ENCODE measurements at places on chromosomes 2 and 18.

- DNase-seq, result no peak
Observed at GRCh38 chr2:54114936-54115283, 505 bp upstream of the ACYP2 start.

GRCh38 chr2:101307503-101307902, 998 bp downstream of the RNF149 start:
- DNase-seq, result no peak

DNA sequence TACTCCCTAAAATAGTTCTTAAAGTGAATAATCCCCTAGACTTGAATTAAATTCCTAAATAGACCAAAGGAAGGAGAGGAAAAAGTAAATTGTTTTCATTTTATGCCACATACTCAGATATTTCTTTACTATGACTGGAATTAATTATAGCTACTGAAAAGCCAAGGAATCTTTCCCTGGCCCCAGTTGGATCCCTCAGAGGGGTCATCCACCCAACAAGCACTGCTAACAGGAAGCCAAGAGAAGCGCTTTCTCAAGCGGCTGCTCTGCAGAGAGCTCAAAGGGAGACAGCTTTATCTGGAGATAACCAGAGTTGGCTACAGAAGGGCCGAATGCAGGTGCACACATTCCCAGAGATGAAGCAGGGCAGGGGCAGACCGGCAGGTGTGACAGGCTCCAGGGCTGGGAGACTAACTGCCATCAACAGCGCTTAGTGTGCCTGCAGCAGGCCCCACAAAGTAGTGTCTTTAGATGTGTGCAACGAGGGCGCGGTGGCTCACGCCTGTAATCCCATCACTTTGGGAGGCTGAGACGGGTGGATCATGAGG, 51.1 kb downstream of the POLR1A start:
- no peak for DNase-seq

GRCh38 chr18:44654573-44654972, 26.1 kb upstream of the SETBP1 start:
- DNase-seq, result no peak

DNA sequence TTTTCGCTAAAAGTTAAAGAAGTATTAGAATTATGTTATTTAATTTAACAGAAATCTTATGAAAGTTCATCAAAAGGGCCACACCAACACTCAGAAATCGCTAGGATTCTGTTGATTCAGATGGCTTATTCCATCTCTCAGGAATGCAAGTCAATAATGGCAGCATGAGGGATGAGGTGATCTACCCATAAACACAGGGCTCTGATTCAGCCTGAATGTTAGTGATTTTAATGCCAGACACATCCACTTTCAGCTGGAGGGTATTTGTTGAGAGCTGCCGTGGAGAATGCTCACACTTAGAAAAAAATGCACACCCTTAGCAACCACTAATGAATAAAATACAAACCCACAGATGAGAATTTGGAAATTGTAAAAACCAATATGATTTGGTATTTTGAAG, 173.3 kb upstream of the ERBB4 start:
- no peak for DNase-seq

GRCh38 chr18:42801706-42802105, 313.8 kb downstream of the RIT2 start:
- no peak for DNase-seq

DNA sequence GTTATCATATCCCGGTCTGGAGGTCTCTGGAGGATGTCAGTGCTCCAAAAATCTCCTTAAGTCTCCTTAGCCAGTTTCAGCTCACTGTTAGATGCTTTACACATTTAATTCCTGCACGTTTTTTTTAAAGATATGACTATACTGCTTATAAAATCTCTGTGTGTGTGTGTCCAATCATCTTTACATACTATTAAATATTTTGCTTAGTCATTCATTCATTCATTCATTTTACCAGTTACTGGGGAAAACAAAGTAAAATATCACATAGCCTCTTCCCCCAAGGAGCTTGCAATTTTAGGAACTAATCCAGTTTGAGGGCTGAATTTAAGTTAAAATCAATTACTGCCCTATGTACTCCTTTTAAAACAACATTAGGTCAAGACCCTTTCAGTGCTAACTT, 293.2 kb upstream of the LYPD1 start:
- no peak for DNase-seq

DNA sequence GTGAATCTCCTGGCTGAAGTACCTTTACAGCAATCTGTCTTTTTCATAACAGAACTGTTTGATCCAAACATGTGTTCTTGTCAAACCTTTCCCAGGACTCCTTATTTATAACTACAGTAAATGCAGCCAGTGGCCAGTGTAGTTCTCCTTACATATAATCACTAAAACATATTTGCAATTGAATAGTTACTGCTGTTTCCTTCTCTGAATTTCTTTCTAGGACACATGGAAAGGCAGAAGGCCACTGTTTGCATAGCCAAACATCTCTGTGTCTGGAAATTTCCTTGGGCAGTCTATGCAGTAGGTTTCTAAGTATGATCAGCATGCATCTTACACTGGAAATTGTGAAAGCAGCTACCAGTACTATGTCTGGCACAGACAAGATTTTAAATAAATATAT, 57.4 kb upstream of the COL3A1 start:
- no peak for DNase-seq

- no peak for DNase-seq
Observed at GRCh38 chr18:77737405-77737804, 487.8 kb downstream of the GALR1 start.
